ENCODE measurements at places on chromosomes 4 and X.

DNA sequence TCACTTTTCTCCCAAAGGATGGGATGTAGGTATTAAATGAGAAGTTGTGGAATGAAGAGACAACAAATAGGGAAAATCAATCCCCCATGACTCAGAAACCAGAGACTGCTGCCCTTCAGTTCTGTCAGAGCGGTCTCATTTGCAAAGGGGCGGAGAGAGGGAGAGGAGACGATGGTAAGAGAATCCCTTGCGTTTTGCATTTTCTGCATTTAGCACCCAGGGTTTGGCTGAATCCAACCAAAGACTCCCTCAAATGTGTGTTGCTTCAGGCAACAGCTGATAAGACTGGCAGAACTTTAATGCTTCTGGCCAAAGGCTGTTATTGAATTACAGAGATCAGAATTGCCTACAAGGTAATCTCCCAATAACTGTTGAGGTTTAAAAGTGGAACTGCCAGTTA, 230.2 kb downstream of the EVC2 start:
- DNase-seq, result no peak

DNA sequence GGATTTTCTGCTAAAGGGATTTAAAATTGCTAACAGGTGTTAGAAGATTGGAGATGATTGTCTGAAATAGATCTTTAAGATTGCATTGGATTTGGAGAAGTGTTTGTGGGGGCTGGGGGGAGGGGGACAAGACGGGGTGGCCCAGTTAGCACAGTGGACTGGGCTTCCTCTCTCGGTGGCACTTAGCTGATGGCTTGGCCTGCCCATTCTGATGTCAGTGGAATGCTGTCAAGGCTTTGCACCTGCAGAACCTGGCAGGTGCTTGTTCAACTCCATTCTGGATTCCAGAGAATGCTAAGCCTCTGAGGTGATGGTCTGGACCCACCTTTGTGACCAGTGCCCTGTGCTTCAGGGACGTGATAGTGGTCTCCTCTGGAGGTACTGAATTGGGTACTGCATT, 43.7 kb downstream of the ADD1 start:
- DNase-seq, result no peak

DNA sequence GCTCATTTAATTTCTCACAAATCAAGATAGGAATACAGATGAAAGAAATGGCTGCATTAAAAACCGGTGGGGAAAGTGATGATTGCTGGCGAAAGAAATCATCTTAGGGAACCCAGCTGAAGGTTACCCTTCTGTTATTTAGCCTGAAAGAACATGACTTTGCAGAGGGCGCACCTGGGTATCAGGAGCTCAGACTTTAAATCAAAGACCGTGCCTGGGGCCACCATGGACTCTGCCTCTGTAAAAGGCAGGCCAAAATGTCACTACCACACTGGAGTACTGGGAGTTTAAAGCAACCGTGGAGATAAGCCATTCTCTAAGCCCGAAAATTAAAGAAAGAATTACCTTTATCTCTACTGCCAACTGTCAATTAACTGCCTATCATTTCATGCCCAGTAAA, 24.3 kb downstream of the GPC3 start:
- no peak for DNase-seq

- peak; percentile 7 for DNase-seq
Observed at GRCh38 chrX:11787564-11787963, 29.5 kb downstream of the MSL3 start.

DNA sequence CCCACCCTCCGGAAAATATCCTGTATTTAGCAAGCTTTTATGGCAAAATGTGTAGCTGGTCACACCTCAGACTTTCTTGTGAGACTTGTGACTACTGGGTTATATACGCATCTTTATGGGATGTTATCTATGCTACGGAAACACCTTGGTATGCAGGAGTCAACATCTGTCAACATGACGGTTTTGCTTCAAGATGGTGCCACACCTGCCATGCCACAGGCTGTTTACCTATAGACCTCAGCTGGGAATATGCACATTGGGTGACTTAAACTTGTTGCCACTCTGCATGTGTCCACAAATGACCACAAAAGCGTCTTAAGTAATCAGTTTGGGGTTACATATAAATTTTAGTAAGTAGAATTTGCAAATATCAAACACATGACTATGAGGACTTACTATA, 192.3 kb upstream of the ATP6AP2 start:
- no peak for DNase-seq

DNA sequence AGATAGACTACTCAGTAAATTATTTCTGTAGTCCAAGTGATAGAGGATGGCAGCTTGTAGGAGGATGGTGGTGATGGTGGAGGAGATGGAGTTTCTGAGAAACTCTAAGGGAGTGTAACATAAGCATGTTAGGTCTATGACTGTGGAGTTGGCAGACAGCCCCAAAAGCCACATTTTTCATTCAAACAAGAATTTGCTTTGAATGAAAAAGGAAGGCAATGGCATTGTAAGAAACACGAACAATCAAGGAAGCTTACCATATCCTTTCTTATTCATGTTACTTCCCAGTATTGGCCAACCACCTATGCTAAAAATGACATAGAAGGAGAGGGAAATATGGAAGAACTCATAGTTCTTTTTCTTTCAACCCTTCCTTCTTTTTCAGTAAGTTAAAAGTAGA, 18.7 kb upstream of the SEC24B start:
- DNase-seq, result no peak

GRCh38 chr4:107854356-107855022, 29.8 kb downstream of the SGMS2 start:
- DNase-seq, result no peak

DNA sequence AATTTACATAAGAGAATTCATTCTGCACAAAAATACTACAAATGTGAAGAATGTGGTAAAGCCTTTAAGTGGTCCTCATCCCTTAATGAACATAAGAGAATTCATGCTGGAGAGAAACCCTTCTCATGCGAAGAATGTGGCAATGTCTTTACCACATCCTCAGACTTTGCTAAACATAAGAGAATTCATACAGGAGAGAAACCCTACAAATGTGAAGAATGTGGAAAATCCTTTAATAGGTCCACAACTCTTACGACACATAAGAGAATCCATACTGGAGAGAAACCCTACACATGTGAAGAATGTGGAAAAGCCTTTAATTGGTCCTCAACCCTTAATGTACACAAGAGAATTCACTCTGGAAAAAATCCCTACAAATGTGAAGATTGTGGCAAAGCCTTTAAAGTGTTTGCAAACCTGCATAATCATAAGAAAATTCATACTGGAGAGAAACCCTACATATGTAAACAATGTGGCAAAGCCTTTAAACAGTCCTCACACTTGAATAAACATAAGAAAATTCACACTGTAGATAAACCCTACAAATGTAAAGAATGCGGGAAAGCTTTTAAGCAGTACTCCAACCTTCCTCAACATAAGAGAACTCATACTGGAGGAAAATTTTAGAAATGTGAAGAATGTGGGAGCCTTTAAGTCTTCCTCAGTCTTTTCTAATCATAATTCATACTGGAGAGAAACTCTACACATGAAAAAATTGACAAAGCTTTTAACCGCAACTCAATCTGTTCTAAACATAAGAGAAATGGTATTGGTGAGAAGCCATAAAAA, 37.4 kb downstream of the ZNF718 start:
- DNase-seq, result no peak

GRCh38 chr4:8410641-8411271, 29.8 kb downstream of the ACOX3 start:
- no peak for DNase-seq

DNA sequence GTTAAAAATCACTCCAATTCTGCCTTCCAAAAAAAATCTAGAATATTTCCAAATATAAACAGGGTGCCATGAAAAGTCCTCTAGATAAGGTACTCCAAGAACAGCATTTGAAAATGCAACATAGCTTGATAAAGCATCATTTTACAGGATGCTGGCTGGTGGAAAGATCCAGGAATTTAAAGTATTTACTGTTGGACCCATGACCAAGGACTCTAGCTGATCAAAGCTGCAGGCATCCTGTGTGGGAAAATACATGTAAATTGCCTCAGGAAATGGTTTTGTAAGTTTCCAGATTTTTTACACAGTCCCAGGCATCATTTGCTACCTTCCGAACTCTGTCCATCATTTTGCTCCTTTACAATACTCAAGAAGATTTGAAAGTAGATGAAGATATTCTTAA, 164.4 kb downstream of the GRIA3 start:
- no peak for DNase-seq

DNA sequence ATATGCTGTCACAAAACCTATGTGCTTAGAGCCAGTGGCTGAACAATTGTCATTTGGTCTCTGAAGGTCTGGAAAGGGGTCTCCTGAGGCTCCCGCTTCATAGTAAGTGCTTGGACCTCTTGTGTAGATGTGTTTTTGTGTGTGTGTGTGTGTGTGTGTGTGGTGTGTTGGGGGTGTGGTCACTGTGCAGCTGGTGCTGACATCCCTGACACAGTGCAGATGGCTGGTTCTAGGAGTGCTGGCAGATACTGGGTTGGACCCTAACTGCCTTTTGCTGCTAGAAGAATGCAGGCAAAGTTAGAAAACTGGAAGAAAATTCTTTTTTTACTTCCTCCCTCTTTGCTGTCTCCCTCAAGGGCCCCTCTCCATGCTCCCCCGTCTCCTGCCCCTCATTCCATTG, 1872.6 kb downstream of the ARAP2 start:
- no peak for DNase-seq

DNA sequence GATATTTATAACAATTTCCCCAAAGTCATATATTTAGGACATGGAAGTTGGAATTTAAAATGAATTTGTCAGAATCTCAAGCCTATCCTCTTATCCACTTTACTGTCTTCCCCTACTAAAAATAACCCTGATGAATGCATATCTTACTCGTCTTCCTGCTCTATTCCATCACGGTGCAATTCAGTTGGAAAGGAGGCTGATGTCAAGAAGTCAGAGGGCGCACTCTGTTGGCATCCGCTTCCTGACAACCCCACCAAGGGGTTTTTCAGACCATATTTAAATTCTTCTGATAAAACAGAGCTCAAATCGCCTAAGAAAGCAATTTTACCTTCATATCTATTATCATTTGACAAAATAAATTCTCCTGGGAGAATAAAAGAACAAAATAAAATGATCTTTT, 233.5 kb downstream of the ARHGAP24 start:
- DNase-seq, result no peak

GRCh38 chr4:159142681-159143384, 40.0 kb downstream of the RAPGEF2 start:
- no peak for DNase-seq

DNA sequence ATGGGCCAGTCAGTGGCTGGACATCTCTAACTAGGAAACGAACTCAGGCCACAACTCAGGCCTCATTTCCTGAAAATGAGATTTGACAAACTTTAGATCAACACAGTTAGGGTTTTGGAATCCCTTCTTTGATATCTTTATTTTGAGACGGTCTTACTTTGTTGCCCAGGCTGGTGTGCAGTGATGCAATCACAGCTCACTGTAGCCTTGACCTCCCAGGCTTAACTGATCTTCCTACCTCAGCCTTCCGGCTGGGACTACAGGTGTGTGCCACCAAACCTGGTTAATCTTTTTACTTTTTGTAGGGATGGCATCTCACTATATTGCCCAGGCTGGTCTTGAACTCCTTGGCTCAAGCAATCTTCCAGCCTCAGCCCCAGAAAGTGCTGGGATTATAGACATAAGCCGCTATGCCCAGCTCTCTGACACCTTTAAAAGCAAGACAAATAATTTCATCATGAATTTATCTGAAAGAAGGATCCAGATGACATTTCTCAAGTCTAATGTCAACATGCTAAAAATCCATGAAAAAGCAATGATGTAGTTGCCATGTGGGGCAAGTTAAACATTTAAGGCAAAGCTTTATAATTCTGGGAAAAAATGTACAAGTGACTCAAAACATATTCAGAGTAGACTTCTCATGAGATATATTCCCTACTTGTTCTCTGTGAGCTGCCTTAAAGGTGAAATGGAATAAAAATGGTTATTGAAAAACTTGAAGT, 89.1 kb upstream of the CBR4 start:
- DNase-seq, result no peak

DNA sequence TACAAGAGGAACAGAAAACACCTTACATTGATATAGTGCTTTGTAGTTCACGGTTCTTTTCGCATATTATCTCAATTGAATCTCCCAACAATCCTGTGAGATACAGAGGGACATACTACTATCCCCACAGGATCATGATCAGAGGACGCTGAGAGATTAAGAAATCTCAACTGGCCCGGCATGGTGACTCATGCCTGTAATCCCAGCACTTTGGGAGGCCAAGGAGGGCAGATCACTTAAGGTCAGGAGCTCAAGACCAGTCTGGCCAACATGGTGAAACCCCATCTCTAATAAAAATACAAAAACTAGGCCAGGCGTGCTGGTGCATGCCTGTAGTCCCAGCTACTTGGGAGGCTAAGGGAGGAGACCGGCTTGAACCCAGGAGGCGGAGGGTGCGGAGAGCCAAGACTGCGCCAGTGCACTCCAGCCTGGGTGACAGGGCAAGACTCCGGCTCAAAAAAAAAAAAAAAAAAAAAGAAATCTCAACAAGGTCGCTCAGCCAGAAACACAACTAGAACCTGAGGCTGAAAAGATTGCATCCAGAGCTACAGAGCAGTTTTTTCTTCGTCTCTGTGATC, 7.4 kb downstream of the APOO start:
- DNase-seq, result no peak

DNA sequence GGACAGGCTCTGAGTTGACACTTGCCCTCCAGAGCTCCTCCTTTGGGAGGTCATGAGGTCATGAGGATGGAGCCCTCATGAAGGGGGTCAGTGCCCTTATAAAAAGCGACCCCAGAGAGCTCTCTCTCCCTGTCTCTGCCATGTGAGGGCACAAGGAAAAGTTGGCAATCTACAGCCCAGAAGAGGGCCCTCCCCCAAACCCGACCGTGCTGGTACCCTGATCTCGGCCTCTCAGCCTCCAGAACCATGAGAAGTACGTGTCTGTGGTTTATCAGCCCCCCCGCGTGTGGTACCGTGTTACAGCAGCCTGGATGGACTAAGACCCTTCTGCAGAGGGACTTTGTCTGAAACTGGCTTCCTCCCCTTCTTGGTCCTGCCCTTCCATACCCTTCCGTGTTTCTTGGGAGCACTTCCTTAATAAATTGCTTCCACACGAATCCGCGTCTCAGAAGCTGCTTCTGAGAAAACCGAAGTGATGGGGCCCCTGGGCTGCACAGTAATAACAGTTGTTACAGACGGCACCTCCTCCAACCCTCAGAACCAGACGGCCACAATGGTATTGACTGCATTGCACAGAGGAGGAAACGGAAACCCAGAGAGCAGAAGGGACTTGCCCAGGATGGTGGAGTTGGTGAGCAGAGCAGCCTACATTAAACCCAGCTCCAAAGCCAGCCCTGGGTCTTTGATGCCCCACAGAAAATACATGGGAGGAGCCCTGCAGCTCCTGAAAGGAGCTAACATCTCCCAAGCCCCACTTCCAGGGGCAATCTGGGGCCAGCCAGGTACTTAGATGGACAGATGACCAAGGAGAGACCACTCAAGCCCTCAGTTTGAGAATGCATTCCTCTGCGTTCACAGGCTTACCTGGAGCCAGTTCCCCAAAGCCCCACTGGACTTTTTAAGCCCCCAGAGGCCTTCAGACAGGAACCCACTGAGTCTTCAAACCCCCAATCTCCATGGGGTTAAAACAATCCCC, 242.7 kb downstream of the BCOR start:
- DNase-seq, result no peak

GRCh38 chrX:2627272-2627867, 63.7 kb upstream of the CD99 start:
- DNase-seq, result no peak
